Activated T-helper 17 cell treated with anti-CD3 and anti-CD28 coated beads, Interleukin-2, amount 50 U/mL, for 72 hours (primary cell): ENCODE measurements at places on chromosomes 16 and 17.

DNA sequence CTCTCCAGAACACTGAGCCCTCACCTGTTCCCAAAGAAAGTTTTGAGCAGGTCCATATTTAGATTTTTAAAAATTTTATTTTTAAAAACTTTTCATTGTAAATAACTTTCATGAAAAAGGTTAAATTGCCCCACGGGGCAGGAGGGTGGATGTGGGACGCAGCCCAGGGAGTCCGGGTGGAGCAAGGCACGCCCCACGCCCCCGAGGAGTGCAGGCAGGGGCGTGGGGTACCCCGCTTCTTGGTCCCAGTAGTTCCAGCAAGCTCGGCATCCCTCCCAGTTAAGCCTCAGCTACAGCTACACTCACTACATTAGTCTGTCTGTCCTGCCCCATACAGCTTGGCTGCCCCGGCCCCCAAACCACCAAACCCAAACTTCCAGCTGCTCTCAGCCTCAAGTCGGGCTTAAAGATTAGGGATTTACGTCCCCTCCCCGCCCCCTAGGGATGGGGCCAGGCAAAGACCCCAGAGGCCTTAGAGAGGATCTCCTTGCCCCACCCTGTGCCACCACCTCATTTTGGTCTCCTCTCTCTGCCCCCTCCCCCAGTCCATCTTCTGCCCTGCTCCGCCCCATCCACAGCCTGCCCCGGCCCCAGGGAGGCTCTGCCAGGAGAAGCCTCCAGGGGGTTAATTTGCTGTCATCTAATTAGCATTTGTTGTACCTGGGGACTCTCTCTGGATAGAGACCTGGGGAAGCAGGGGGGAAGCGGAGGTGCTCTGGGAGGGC lies 4.6 kb downstream of the FOXJ1 start:
- ATAC-seq = no peak

- ATAC-seq = no peak
Observed at GRCh38 chr16:61371388-61371787, 664.9 kb downstream of the CDH8 start.

- ATAC-seq = no peak
Observed at GRCh38 chr16:22117609-22118008, 25.3 kb downstream of the VWA3A start.

GRCh38 chr16:22692034-22692433 lies 121.9 kb upstream of the HS3ST2 start:
- no peak for ATAC-seq

- ATAC-seq = no peak
Observed at GRCh38 chr16:85338638-85338982, 226.3 kb upstream of the CIBAR2 start.

DNA sequence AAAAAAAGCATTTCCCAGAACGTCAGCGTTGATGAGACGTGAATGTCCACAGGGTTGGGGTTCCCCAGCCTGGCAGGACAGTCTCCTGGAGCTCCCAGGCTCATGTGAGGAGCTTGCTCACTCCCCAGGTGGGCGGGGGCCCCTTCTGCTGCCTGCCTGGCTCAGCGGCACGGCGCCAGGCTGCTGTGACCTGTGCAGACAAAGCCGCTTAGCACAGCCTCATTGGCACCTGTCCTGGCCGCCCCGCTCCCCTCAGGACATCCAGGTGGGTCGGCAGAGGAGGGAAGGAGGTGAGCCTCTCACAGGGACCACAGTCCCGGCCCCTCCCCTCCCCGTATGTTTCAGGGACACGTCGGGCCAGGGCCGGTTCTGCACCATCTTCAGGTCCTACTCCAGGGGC lies 12.9 kb upstream of the WFIKKN1 start:
- ATAC-seq = no peak

DNA sequence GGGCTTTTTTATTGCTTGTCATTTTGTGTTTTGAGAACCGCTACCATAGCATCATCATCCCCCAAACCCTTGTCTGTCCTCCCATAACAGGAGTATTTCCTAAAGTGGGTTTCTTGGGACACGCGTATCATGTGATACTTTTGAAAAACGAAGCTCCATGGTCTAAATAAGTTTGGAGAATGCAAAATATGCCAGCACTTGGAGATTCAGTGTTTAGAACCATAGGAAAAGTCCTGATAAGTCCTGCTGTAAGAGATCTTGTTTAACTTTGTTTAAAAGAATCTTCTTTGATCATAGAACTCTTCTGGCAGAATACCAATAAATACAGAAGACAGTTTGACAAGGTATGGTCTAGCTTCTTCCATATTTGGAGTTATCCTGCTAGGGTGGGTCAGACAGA lies 59.3 kb downstream of the NKD1 start:
- no peak for ATAC-seq
